GM10248 (cell line): ENCODE measurements at places on chromosomes 11 and 22.

DNA sequence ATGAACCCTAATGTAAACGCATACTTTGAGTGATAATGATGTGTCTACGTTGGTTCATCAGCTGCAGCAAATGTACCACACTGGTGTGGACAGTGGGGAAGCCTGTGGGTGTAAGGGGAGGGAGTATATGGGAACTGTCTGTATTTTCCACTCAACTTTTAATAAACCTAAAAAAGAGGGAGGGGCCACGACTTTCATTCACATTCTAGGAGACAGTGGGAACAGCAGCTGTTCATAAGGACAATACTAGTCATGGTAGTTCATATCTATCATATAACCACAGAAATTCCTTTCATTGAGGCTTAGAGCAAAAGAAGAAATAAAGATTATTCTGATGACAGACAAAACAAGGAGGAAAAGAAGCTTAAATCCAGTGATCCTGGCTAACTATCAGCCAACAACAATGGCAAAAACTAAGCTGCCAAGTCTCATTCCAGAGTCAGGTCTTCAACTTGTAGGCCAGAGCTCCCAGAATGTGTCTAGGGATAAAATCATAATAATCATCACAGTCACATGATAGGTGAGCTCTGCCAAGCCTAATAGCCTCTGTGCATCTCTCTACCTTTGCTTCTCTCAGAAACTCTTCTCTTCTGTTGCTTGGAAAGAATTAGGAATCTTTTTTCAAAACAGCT, 59.4 kb upstream of the CHRM4 start:
- no peak for DNase-seq

- DNase-seq: no peak
Observed at GRCh38 chr11:106621484-106621883, 396.8 kb downstream of the GUCY1A2 start.

DNA sequence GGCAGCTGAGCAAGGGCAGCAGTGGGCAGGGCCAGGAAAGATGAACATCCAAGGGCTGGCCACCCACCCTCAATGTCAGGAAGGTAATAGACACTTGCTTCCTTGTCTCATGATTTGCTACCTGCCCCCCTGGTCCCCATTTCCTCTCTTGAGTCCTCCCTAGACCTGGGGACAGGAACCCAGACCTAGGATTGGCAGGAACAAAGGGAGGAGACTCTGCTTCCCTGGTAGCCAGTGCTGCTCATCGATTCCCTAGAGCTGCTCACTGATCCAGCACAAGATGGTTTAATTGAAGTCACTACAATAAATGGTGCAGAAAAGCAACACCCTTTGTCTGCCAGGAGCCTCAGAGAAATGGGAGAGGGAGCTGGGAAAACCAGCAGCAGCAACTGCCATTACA, 67.8 kb upstream of the CHST1 start:
- DNase-seq: no peak

GRCh38 chr11:62669420-62670161, 1.9 kb upstream of the UQCC3 start:
- no peak for DNase-seq

- no peak for DNase-seq
Observed at GRCh38 chr11:73030130-73030529, 112.0 kb downstream of the FCHSD2 start.

- no peak for DNase-seq
Observed at GRCh38 chr22:32583921-32584335, 109.3 kb downstream of the FBXO7 start.

DNA sequence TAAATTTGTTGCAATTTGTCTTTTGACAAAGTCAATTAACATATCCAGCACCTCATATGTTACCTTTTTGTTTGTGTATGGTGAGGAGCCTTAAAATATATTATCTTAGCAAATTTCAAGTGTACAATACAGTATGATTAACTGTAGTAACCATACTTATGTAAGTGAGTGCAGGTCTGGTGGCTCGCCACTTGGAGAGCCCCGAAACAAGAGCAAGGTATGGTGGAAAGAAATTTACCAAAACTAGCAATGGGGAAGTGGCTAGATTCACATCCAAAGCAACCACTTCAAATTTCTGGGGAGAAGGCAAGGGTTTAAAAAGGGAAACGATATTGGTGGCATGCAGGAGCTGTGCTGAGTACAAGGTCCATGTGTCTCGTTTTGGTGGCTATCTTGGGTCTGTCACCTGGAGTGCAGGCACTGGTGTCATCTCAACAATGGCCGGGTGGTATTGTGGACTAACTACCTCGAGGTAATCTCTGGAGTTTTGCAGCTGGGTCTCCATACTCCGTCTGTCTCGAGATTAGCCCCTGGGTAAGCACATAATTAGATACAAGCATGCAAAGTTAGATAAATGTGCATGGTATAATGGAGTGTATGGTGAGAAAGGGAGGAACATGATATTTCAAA, 8.2 kb upstream of the FNBP4 start:
- DNase-seq: no peak

DNA sequence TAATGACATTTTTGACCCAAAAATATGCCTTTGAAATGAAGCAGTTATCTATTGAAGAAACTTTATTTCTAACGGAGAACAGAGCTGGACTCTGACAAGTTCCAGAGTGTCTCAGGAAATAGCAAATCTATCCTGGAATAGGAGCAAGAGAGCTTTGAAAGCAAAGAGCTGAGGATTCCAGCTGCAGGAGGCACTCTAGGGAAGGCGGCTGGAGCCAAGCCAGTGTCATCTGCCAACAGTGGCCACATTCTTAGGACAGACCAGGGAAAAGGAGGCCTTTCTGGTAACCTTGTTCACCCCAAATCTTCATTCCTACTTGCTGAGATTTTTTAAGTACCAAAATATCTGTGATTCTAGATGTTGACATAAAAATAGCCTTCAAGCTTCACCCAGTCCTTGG, 493.5 kb upstream of the B3GAT1 start:
- DNase-seq: no peak

- DNase-seq: no peak
Observed at GRCh38 chr11:63572026-63572688, 9.0 kb upstream of the PLAAT2 start.

GRCh38 chr11:9660886-9661285, 3.0 kb upstream of the SWAP70 start:
- no peak for DNase-seq

DNA sequence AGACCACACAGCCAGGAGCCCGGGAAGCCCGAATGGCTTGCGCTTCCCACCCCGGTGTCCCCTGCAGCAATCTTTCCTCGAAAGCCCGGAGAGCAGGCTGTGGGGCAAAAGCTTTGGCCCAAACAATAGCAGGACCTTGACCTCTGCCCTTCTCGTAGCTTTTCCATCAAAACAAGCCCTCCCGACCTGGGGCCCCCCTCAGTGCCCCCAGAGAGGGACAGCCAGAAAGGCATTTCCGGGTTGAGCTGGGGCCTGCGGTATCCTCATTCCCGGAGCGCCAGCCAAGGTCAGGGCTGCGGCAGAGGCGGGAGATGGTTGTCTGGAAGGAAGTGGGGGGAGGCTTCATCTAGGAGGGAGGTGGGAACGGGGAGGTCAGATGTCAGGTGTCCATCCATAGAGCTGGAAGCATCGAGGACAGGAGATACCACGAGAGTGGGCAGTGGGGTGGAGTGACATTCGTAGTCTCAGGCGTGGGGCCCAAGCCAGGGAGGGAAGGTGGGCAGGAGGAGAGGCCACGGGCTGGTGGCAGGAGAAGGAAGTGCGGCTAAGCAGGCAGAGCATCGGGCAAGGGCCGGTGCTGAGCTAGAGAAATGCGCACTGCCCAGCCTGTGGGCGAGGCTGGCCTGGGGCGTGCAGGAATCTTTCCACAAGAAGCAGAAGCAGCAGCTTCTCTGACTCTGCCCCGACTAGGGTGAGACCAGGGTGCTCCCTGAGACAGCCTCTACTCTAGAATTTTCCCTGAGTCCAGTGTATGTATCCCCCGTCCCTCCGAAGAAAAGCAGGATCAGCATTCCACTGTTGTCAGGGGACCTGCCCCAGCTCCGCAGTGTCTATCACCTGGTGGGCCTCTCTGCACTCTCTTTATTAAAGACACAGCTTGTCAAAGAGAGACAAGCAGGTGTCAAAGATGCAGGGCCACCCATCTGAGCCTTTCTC, 14.3 kb downstream of the PDGFB start:
- DNase-seq: no peak
